ENCODE measurements at places on chromosomes 6 and 20.

GRCh38 chr6:151381722-151382121 is 9.6 kb downstream of the ZBTB2 start:
- no peak for DNase-seq

GRCh38 chr6:40937491-40937890 is 101.5 kb downstream of the UNC5CL start:
- DNase-seq = no peak

- DNase-seq = no peak
Observed at GRCh38 chr6:169324656-169325459, 71.2 kb upstream of the THBS2 start.

- no peak for DNase-seq
Observed at GRCh38 chr6:50826803-50827202, 8.1 kb downstream of the TFAP2B start.

GRCh38 chr20:63159826-63160640 is 55.9 kb downstream of the YTHDF1 start:
- DNase-seq = no peak

DNA sequence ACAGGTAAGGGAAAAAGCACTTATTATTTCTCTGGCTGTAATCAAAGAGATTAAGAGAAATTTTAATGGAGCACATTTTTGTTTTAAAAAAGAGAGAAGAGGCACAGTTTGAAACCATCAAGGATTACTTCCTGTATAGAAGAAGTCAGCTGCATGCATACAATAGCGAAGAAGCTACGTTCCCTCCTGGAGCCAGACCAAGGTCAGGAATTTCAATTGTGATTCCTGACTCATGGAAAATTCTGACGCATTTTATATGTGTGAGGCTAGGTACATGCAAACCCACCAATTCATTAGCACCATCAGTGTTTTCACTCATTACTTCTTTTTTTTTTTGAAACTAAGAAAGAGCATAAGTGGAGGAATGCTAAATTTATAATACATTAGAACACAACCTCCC is 232.7 kb upstream of the SGK1 start:
- no peak for DNase-seq

- DNase-seq = no peak
Observed at GRCh38 chr6:127834136-127834535, 66.7 kb downstream of the THEMIS start.

DNA sequence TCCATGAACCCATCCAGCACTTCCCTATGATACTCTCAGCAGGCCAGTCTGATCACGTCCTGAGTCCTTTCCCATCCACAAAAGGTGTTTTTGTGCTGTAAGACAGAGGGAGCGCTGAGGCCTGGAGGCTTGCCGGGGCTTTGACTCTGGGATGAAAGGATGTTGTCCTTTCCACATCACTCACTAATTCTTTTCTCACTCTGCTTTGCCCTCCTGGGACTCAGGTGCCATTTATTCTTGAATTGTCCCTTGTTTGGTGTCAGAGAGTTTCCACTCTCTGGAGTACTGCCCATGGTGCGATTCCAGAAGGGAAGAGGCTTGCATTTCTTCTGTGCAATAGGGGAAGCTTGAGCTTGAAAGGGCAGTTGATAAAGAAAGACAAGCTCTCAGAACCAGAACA is 15.3 kb upstream of the TUBB2B start:
- DNase-seq = no peak

DNA sequence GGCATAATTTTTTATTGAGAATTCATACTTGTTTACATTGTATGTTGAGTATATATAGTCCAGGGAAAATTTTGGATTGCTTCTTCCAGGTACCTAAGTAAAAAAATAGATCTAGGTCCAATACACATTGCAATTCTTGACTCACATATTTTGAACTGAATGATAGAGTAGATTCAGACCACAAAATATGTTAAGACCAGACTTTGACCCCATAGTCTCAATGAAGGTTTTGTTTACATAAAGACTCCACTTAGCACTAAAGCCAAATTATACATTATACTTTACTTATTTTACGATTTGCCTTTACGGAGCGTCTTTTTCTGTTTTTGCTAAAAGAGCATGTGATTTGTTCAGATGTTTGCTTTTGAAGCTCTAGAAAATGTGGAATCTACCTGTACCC is 144.1 kb upstream of the PTCHD4 start:
- no peak for DNase-seq

DNA sequence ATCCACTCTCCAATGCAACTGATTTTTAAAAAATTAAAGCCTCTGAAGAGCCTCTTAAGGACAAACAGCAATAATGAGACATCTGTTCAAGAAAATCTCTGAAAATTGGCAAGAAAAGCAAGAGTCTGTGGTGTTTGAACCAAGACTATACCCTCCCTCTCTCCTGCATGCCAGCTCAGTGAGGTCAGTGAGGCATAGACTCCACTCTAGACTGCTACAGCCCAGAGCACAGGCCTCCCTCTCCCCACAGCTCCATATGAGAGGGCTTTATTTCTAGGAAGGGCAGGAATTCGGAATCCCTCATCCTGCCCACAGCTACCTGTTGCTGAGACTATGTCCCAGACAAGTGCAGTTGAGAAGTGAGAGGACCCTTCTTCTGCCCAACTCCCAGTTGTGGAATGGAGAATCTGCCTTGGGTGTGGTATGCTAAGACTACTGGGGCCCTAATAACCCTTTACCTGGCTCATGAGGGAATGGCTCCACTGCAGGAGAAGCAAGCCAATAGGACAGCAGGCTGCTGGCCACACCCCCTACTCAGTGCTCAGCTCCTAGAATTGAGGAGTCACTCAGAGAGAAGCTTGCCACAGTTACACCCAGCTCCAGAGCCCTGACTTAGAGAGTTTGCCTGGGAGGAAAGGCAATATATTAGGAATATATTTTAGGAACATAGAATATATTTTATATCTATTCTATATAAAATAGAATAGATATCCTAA is 22.7 kb upstream of the HLA-DQA1 start:
- no peak for DNase-seq

GRCh38 chr6:24284006-24284405 is 73.9 kb downstream of the DCDC2 start:
- DNase-seq = no peak

DNA sequence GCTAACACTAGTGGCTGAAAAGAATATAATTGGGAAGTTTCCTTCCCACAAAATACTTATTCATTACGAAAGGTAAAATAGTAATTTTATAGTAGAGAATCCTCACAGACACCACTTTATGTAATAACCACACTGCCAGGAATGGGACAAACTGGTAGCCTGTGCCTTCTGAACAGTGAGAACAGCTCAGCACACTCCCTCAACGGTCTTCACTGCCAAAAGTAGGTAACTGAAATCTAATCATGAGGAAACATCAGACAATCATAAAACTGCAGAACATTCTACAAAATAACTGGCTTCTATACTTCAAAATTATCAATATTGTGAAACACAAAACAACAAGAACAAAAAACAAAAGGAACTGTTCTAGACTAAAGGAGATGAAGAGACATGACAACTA is 44.1 kb downstream of the NUP153 start:
- no peak for DNase-seq

GRCh38 chr20:42688576-42688975 is 501.1 kb downstream of the PTPRT start:
- no peak for DNase-seq

DNA sequence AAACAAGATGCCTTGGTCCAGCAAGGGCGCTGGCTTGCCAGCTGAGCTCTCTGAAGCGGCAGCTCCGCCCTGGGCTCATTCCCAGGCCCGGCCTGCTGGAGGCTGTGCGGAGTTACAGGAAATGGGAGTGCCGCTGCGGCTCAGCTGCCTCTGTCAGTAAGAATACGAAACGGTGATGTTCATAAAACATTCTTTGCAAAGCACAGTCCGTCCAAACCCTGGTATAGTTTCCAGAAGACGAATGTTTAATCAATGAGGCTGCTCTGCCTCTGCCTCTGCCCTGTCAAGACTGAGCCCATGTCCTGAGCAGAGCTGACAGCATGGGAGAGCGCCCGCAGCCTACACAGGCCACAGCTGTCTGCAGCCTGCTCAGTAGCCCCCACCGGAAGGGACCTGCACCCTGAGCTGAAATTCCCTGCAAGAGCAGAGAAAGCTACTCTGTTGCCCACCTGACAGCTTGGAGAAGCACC is 153.3 kb upstream of the SNX9 start:
- DNase-seq = no peak

- DNase-seq = no peak
Observed at GRCh38 chr20:4835244-4836177, 113.8 kb downstream of the PRND start.

- no peak for DNase-seq
Observed at GRCh38 chr6:15330174-15330944, 84.5 kb downstream of the JARID2 start.

GRCh38 chr6:145829102-145829501 is 14.5 kb upstream of the FBXO30 start:
- DNase-seq = no peak

DNA sequence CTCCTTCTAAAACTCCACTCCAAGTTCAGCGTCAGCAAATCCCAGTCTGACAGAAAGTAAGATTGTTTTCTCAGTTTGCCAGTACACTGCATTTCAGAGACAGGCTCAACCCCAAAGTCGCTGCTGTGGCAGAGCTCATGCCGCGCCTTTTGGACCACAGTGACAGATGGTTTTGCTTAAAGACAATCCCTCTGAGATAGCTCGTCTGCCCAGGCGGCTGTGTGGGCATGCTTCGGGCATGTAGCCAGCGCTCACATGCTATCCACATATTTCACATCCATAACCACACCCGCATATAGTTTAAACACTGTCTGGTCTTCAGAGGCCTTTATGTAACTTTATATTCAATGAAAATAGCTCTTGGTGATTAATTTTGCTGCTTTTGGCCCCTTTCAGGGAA is 14.7 kb upstream of the PXDC1 start:
- DNase-seq = no peak

GRCh38 chr6:93423542-93423941 is 4.2 kb upstream of the EPHA7 start:
- no peak for DNase-seq

GRCh38 chr6:27565839-27566779 is 93.2 kb upstream of the ZNF184 start:
- DNase-seq = no peak

GRCh38 chr6:137944793-137945498 is 77.9 kb downstream of the TNFAIP3 start:
- no peak for DNase-seq

DNA sequence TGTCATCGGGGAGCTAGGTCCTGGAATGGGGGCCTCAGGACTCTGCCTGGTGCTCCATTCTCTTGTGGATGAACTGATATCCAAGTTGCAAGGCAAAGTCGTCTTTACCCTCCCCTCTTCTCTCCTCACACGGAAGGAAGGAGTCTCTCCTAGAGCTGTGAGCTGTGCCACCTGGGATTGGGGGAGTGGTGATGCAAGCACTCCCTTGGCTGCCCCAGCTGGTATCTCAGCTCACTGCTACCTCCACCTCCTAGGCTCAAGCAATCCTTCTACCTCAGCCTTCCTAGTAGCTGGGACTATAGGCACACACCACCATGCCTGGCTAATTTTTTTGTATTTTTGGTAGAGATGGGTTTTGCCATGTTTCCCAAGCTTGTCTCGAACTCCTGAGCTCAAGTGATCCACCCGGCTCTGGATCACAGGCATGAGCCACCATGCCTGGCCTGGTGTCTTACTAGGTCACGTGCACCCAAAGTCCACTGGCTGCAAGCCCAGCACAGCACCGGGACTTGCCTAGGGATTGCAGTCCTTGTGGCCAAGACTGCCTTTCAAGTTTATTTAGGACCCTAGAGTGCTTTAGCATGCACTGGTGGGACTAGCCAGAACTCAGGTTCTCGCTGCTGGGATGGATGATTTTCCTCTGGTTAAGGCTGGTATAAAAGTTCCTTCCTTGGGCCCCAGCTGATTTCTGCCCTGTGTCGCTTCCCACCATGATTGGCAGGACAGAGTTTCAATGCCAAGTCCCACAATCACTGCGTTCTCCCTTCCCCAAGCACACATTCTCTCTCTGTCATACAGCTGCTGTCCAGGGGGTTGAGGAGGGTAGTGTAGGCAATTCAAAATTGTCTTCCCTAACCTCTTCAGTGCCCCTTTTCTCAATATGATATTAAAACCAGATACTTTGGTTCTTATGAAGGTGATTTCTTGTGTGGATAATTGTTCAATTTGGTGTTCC is 33.5 kb downstream of the SMAP1 start:
- no peak for DNase-seq

DNA sequence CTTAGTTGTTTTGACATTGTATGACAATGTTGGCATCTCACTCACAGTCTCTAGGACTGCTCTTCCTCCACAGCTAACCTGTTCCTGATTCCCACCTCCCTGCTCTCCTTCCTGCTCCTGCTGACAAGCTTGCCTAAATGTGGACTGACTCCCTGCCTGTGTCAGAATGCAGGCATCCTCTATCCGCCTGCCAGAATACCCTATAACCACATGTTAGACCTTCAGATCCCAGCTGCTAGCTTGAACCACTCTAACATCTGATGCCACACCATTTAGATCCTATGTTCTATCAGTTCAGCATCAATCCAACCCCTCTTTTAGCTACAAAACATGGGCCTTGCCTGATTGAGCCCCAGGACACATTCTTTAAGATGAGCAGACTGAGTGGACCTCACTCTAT is 12.2 kb downstream of the FILIP1 start:
- DNase-seq = no peak

DNA sequence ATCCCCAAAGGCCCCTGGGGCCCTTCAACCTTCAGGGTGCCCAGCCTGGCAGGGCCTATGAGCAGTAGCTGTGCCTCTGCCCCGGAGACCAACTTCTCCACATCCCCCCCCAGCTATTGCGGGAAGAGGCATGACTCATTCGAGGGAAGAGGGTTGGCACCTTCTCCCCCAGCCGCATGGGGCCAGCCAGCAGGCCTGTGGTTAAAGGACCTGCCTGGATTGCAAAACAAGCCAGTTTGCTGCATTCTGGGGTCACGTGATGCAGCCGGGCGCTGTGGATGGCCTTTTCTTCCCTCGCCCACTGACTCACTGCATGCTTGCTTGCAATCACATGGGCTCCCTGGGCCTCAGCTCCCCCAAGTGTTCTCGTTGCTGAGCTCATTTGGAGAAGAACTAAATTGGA is 182.5 kb downstream of the MAFB start:
- DNase-seq = no peak

GRCh38 chr20:57482796-57483195 is 42.1 kb downstream of the CTCFL start:
- DNase-seq = no peak

- no peak for DNase-seq
Observed at GRCh38 chr6:3318821-3319540, 60.2 kb downstream of the PSMG4 start.
